ENCODE measurements at places on chromosomes 13 and 19.
A peak's percentile ranks its signal among the peaks of the same experiment; 100 is the strongest.

DNA sequence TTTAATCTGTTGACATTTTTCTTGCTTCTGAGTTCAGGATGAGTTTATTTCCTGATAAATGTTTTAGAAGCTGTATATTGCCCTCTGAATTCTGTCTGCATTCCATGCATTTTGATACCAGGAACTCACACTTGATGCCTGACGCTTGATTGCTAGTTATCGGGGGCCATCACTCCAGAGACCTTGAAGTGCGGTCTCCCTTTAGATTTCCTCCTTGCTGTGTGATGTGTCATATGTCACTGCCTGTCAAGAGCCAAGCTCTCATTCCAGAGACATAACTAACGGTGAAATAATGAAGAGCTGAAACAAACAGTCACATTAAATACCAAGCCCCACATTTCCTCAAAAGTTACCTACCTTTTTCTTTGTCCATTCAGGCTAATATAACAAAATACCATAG, 155.5 kb downstream of the TNFSF13B start:
- no peak for DNase-seq

GRCh38 chr13:110509971-110510786, 51.3 kb downstream of the RAB20 start:
- peak; percentile 31 for DNase-seq

DNA sequence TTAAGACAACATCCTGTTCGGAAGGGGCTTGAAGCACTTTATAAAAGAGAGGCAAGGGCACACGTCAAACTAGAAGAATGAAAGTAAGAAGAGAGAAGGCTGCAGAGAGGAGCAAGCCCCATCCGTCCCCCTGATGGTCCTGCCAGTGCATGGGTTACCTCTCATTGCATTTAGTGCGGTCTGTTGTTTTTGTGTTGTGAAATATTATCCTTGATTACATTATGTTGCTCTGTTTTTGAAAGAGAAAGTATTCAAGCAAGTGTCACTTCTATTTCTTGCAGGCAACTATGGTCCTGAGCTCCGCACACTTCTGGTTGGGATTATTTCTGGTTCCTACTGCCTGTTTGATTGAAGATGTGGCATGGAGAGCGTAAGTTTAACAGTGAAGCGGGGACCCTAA, 90.5 kb downstream of the SHISA2 start:
- DNase-seq: no peak

- no peak for DNase-seq
Measured at GRCh38 chr13:65724226-65724625, 1505.9 kb downstream of the PCDH9 start.

- no peak for DNase-seq
Measured at GRCh38 chr19:28437390-28438346, 775.3 kb downstream of the UQCRFS1 start.

DNA sequence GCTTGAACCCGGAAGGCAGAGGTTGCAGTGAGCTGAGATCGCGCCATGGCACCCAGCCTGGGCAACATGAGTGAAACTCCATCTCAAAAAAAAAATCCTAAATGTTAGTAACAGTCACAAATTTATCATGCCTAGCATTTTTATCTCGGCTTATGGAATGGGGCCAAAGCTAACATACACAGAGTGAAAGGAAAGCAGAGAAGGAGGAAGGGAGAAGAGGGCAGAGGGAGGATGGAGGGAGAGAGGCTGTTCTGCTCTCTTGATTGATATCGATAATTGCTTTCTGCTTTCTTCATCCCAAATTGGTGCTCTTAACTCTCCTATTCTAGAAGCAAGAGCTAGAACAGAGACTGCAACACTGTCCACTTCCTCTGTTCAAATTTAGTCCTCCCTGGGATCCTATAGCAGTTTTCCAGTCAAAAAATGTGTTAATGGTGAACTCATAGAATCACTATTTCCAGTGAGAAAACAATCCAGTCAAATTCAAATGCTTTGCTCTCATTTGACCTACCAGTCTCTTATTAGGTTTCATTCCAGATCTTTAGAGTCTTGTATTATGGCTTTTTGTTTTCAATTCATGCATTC, 15.8 kb upstream of the TUBGCP3 start:
- no peak for DNase-seq

- DNase-seq: no peak
Measured at GRCh38 chr19:41324921-41325639, 15.1 kb downstream of the CCDC97 start.

- DNase-seq: no peak
Measured at GRCh38 chr19:3808420-3809143, 22.4 kb upstream of the MATK start.

GRCh38 chr13:113373811-113374485, 10.0 kb upstream of the GRTP1 start:
- DNase-seq: no peak

DNA sequence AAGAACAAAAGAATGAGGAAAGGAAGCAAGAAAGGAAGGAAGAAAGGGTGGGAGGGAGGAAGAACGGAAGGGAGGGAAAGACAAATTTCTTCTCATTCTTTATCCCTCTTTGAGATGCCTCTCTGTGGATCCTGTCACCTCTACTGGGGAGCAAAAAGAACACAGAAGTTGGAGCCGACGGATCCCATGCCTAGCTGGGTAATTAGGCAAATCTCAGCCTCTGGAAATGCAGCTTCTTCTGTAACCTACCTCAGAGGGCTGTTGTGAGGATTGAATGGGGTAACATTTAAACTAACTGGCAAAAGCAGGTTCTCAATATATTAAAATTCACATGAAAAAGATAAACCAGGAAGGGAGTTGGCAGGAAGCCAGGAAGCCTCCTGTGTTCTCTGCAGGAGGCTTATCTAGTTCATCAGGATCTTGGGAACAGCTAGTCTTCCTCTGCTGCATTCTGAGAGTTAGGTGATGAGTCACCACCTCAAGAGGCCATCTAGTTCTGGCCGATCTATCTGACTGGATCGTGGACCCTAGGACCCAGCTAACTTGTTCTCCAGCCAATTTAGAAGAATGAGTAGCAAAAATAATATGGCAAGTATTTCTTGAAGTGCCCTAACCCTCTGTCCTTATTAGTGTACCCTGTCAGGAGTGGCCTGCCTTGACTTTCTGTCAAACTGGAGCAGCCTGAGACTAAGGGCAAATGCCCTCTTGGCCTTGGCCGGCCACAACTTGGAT, 15.2 kb upstream of the CPB2 start:
- no peak for DNase-seq

- no peak for DNase-seq
Measured at GRCh38 chr13:99797691-99798090, 173.9 kb downstream of the ZIC5 start.

DNA sequence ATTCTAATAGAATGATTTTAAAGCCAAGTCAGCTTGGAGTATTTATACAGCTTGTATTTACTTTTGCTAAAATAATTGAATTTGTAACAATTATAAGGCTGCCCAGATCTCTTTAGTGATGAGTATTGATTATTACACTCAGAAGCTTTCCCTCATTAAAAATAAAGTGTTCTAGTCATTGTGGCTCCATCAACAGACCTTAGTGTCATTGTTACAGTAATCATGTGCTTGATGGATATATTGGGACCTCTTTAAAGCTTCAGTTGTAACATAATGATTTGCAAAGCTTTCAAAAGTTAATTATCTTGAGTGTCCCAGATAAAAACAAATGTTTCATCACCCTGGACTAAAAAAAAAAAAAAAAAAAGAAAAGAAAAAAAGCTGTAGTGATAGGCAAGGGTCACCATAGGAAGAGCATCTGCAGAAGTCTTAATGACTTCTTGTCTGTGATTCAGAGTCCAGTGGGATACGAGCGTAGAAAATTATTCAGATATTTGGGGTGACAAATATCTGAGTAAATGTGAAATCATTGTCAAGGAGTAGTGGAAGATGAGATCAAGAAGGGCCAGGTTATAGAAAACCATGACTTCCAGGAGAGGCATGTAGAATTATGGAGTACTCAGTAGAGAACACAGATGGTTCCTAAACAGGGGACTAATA, 369.6 kb downstream of the DCT start:
- DNase-seq: no peak

GRCh38 chr19:33468361-33469170, 53.0 kb downstream of the PEPD start:
- no peak for DNase-seq

DNA sequence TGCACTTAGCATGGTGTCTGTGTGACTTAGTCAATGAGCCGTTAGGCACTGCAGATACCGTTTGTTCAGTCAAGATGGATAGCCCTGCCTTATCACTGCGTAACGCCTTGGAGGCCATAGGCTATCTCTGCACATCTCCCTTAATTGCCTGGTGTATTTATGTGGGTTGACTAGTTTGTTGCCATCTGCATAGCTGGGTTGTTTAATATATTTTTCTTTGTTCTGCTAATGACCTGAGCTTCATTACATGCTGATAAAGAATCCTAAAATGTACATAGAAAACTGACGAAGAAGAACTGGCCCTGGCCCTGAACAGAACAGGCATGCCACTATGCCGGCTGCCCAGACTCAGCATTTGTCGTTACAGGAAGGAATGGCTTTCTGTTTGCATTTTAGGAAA, 297.8 kb downstream of the SHISA2 start:
- no peak for DNase-seq

DNA sequence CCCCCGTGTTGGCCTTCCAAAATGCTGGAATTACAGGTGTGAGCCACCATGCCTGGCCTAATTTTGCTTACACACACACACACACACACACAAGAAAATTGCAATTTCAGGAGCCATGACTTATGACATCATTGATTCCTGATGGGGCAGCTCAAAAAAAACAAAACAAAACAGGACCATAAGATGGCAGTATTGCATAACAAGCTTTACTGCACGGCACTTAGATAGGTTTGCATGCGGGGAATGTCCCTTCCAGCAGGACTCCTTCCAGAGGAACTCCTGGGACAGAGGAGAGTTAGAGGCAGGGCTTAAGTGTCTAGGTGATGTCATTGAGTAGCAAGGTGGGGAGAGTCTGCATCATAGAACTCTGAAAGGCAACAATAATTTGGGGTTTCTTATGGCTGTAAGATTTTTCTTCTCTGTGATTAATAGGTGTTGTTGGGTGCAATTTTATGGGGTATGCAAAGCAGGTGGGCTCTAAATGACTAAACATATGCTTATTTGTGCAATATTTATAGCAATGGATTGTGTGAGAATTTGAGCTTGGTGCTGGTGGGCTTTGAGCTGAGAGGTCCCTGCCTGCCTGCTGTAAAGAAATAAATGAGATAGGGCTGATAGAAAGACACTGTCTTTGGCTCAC, 9.0 kb upstream of the ACSBG2 start:
- peak; percentile 54 for DNase-seq

- no peak for DNase-seq
Measured at GRCh38 chr19:53884256-53884655, 2.3 kb downstream of the PRKCG start.

DNA sequence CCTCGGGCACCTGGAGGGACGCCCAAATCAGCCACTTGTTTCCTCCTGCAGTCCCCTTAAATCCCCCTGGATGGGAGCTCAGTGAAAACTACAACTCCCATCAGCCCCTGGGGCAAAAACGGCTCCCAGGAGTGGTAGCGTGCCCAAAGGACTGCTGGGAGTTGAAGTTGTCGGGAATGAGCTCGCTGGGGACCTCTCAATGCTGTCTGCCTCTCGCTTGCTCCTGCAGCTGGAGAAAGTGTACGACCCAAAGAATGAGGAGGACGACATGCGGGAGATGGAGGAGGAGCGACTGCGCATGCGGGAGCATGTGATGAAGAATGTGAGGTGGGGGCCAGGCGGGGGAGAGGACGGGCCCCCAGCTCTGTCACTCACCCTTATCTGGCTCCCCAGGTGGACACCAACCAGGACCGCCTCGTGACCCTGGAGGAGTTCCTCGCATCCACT, 14.7 kb upstream of the DHDH start:
- no peak for DNase-seq

- peak; percentile 84 for DNase-seq
Measured at GRCh38 chr19:13234518-13234917, 84.3 kb downstream of the IER2 start.

DNA sequence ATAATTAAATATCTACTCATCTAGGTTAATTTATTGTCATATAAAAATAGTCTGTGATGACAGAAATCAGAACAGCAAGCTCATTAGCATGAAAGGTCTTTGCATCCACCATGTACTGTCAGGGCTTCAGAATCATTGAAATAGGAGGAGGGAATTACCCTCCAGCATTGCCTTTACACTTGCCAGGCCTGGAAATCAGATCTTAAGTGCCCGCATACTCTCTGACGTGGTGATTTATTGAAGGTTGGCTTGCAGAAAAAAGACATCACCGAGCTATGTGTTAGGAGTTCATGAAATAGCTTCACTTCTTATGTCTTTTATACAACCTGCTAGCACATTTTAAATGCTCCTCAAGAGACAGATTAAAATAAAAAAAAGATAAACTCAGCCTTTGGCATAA, 661.7 kb upstream of the SLITRK1 start:
- DNase-seq: no peak

- DNase-seq: no peak
Measured at GRCh38 chr19:4914736-4915501, 5.6 kb downstream of the UHRF1 start.

DNA sequence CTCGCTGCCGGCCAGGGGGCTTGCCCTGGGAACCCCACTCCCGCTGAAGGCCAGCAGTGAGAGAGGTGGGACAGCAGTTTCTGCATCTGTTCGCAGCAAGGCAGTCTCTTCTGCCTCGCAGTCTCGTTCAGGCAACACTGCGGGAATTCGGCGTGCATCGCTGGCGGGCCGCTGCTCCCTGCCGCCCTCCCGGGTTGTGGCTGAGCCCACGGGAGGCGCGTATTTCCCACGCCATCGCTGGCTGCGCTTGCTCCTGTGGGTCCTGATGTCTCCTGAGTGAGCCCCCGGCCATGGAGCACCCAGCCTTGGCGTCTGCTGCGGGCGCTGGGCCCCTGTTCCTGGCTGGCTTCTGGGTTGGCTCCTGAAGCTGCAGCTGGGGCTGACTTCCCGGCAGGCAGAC, 227.9 kb downstream of the TEX29 start:
- no peak for DNase-seq

- DNase-seq: no peak
Measured at GRCh38 chr19:30895946-30896345, 453.3 kb downstream of the TSHZ3 start.

GRCh38 chr19:16603090-16603489, 24.9 kb downstream of the MED26 start:
- no peak for DNase-seq

DNA sequence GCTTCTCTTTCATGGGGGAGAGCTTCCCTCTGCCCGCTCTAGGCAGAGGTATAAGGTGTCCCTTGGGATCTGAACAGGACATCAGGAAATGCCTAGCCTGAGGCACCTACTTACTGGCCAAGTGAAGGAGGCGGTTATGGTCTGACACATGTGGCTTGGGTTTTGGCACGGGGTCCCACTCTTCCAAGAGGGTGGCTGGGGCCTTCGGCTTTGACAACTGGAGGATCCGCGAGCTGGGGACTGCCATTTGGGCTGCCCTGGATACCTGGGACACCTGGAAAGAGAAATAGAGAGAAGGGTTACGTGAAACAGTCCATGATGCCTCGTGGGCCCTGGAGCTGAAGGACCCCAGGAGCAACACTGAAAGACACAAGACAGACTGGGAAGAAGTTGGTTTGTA, 22.4 kb upstream of the MIER2 start:
- DNase-seq: no peak

Measured in GM19239 (cell line).